Cerebellar cortex (tissue), 1 donor: ENCODE measurements at places on chromosomes 4 and X.
A peak's percentile ranks its signal among the peaks of the same experiment; 100 is the strongest.

DNA sequence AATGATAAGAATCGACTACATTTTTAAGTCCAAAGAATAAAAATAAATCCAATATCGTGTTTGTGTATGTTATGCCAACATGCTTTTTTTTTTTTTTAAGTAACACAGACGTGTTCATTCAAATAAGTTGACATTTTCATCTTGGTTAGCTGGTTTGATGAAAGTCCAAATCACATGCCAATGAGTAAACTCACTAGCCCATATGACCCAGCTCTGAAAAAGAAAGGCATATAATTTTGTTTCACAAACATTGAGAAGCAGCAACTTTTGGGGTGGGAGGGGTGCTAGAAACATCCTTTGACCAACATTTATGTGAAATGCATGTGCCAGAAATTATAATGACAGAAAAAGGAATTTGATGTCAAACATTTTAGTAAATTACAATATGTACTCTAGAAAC, 61.6 kb upstream of the SPP1 start:
- no peak for DNase-seq

DNA sequence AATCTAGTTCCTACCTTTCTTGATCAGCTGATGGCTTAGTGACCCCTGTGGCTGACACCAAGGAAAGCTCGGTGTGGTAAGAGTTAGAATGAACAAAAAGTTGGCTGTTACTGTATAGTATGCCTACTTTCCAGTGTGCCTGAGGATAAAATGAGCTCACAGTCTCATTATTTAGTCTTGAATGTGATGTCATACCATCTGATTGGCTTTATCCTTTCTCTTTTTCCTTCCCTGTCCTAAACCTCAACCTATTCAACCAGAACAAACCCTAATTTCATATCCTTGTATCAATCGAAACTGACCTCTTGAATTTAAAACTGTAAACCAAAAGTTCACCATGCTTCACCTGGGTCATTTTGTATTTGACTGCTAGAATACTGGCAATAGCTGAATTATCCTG, 156.4 kb downstream of the PPARGC1A start:
- DNase-seq: no peak

DNA sequence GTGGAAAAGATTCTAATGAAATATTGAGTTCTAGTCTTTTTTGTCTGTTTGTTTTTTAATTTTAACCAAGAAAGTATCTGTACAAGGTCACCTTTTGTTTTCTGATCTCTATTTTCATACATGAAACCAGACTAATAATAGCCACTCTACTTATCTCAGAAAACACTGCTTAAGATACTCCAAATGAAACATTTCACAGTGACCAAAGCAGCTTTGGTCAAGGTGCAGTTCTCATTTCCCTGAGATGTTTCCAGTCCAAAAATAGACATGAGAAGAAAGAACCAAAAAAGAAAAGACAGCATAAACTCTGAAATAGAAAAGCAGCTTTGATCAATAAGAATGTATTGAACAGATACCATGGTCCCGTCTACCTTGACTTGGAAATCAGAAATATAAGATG, 782.8 kb downstream of the RAB28 start:
- DNase-seq: no peak

DNA sequence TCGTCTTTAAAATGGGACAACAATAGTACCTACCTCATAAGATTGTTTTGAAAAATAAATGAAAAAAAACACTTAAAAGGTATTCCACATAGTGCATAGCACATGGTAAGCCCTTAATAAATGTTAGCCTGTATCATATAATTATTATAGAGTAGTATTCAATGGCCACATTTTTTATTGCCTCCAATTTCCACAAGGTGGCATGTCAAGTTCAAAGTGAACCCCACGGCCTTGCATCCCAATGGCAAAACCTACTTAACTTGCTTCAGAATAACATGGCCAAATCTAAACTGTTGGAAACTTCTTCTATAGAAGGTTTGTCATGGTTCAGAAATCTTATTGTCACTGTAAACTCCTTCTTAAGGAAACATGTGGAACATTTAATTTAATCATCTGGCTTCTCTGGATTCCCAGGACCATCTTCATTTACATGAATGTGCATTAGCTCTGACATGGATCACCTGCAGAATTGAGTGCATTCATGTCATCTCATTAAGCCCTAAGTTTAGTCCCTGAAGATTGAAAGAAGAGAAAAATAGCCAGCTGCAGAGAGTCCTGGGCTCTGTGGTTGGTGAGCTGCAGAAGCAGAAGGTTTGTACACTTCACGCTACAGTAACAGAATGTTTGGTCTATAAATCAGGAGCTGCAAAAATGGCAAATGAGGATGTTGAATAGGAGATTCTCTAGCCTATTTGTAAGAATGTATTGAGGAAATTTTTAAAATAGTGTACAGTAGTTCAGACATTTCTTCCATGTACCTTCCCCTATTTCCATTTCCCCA, 61.0 kb downstream of the ANXA3 start:
- DNase-seq: peak; percentile 15

GRCh38 chrX:13014111-13015096, 30.0 kb downstream of the FAM9C start:
- DNase-seq: no peak

- DNase-seq: no peak
These were observed 1.3 kb upstream of the CXorf65 start for GRCh38 chrX:71107762-71108360.
